ENCODE measurements at places on chromosomes 4 and X.
A peak's percentile ranks its signal among the peaks of the same experiment; 100 is the strongest.

- no peak for DNase-seq
Measured at GRCh38 chrX:16103625-16104024, 19.7 kb upstream of the GRPR start.

DNA sequence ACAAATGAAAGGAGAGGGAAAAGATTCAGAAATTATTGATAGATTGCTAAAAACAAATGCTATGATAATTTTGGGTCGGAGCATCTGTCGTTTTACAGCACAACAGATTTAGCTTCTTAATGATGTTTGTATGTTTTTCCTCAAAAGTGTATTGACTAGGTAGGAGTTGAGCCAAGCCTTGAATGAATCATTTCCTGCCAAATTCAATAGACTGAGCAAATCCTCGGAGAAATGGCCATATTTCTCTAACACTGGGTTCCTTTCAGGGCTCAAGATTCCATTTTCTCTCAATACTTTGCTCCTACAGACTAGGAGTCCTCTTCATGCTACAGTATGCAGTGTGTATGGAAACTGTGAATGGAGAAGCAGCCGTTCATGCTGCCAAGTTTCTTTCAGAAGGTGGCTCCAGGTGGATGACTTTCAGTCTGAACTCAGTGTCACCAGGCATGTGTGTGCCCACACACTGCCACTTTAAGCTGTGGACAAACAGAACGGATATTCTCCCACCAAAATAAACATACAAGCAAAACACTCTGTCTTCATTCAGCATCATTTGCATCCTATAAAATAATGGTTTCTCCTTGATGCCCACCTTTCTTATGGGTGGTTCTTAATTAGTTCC lies 146.0 kb downstream of the TBL1X start:
- DNase-seq, result no peak

DNA sequence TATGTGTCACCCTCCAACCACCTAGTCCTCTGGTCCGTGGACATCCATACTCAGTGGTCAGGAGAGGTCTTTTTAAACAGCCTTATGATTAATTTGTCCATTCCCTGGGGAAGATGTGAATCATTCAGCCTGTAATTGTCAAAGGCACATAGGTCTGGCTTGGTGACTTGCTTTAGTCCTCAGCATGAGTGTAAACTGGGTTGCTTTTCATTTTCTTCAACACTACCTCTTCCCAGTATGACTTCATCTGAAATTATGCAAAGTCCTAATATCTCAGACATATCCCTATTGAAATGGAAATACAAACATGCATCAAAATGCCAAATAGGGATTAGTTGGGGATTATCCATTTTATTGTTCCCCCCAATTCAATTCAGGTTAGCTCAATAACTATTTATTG lies 208.3 kb upstream of the AMOT start:
- no peak for DNase-seq

- DNase-seq, result no peak
Measured at GRCh38 chr4:43277003-43277402, 384.5 kb downstream of the GRXCR1 start.

DNA sequence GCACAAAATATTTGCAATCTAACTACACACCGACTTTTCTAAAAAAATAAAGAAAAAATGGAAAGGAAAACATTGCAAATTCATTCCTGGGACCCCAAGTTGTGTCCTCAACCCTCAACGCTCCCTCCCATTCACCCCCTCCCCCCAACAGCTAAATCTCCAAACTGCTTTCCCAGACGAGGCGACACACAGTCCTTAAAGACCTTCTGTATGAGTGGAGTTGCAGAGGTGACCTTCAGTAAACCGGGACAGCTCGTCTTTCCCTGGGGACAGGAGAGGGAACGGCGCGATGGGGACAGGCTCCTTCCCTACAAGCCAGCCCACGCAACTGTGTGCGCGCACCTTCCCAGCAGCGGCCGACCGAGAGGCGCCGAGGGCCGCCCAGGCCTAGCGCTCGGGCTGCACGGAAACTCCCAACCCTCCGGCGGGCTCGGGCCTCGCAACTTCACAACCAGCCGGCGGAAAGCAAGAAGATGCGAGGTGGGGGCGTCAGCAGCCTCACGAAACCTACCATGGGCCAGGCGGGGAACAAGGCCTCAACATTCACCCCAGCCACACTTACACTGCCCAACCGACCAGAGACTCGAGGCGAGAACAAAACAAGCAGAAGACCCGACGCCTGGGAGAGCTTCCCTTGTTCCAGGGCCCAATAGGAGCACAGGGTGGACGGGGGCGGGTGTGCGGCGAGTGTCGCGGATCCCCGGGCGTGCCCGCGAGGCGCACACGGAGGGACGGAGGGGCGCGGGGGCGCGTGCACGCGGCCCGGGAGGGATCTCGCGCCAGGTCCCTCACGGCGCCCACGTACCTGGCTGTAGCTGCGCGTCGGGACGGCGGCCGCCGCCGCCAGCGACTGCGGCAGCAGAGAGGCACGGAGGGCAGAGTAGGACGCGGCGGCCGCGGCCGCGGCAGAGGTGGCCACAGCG lies 763 bp downstream of the GRSF1 start:
- DNase-seq, result peak; percentile 53

- no peak for DNase-seq
Measured at GRCh38 chr4:156778606-156779005, 193.0 kb downstream of the PDGFC start.

DNA sequence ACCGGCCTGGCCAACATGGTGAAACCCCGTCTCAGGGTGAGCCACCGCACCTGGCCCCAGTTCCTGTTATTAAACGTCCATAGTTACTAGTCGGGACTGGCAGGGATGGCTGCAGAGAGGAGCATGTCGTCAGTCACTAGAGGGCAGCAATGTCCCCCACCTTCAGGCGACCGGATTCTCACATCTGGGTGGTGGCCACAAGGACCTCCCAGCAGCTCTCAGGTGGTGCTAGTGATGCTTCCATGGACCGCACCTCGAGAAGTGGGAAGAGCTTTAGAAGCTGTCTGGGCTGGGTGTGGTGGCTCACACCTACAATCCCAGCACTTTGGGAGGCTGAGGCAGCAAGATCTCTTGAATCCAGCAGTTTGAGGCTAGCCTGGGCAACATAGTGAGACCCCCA lies 13.3 kb upstream of the IL3RA start:
- DNase-seq, result peak; percentile 40

DNA sequence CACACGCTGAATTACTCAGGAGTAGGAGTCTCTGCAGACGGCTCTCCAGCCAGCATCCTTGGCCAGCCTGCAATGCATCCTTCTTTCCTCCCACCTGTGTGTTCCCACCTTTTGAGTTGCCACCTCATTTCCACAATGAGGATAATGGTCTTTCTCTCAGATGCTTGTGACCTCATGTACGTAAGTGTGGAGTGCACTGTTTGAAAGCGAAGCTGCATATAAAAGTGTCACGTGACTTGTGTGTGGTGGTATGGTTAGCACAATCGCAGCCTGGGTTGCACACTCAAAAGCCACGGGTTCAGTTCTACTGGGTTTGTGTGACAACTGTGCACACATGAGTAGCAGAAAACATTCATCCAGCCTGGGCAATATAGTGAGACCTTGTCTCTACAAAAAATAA lies 12.0 kb upstream of the MFAP3L start:
- no peak for DNase-seq

- DNase-seq, result no peak
Measured at GRCh38 chrX:10395179-10395578, 225.2 kb downstream of the MID1 start.
